Cardiac muscle cell (in vitro differentiated cells and primary cell): ENCODE measurements at places on chromosomes 3 and 15.

GRCh38 chr15:73584699-73585420, 48.3 kb downstream of the NPTN start:
- DNase-seq, result no peak

DNA sequence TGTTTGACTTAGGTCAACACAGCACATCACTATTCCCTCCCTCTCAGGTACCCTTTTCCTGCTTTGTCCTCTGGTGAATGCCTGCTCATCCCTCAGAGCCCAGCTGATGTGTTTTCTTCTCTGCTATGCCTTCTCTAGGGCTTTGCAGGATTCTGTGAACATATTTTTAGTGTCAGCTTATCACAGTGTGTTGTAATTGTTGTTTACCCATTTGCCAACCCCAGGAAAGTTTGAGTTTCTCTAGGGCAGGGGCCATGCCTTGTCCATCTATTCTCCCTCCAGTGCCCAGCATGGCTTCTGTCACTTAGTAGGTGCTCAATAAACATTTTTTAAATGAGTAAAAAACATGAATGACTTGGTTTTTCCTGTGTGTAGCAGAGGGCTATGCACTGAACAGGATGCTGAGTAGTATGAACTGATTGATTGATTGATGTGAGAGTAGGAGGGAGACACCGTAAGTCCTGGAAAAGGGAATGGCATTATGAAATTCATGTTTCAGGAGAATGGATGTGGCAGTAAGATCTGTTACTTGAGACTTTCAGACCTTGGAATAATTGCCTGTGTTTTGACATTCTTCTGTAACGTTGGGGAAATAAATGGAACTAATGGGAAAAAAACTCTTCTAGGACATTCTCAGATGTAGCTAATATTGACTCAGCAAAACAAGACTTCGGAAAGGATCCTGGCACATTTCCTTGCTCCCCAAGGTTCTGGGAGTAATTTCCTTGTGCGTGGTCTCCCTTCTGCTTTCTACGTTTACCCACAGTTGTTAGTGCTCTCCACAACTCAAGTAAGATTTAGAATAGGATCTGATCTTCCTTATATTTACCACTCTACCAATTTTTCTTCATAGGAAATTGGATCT, 267.3 kb upstream of the TBL1XR1 start:
- no peak for DNase-seq

- no peak for DNase-seq
Observed at GRCh38 chr15:73386238-73386637, 17.5 kb upstream of the HCN4 start.

- no peak for DNase-seq
Observed at GRCh38 chr15:77664428-77664827, 31.7 kb upstream of the LINGO1 start.

DNA sequence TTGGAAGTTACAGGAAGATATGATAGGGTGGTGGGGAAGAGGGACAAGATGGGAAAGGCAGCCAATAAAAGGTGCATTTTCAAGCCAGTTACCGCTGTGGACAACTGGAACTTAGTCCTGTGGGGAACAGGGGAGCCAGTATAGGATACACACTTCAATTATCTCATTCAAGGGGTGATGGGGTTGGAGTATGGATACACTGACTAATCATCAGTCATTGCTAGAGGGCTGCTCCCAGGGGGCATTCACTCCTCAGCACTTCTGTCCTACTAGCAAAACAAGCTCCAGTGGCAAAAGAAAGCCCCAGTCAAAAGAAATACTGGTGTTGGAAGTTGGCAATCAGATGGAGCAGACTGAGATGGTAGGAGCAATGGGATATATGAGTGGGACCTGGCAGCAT, 183.4 kb upstream of the GADL1 start:
- no peak for DNase-seq

DNA sequence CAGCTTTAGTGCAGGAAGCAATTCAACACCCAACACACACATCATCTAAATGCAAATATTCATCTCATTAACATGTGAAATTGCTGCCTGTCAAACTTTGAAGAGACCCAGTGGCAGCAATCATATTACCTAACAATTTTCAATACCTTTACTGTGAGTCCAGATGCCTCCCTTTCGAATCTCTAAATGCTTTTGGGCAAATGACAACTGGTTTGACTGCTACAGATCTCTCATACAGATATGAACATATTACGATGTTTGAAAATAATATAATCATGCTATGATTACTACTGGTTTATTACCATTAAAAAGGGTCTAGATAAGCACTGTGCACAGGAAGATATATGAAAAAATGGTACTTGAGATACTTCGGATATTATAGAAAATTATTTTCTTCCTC, 137.9 kb downstream of the ADAMTS9 start:
- no peak for DNase-seq

GRCh38 chr3:80994085-80994665, 767.3 kb downstream of the GBE1 start:
- DNase-seq, result no peak

DNA sequence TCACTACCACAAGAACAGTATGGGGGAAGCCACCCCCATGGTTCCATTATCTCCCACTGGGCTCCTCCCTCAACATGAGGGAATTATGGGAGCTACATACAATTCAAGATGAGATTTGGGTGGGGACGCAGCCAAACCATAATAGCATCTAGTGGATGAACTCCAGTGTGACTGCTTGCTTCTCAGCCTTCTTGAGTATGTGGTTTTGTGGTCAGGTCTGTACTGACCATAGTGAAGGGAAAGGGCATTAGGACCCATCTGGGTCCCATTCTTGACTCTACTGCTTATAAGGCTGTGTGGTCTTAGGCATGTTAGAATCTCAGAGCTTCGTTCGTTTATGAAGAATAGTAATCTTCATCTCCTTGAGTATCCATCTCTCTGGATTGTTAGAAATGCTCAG, 81.4 kb downstream of the CGNL1 start:
- no peak for DNase-seq

DNA sequence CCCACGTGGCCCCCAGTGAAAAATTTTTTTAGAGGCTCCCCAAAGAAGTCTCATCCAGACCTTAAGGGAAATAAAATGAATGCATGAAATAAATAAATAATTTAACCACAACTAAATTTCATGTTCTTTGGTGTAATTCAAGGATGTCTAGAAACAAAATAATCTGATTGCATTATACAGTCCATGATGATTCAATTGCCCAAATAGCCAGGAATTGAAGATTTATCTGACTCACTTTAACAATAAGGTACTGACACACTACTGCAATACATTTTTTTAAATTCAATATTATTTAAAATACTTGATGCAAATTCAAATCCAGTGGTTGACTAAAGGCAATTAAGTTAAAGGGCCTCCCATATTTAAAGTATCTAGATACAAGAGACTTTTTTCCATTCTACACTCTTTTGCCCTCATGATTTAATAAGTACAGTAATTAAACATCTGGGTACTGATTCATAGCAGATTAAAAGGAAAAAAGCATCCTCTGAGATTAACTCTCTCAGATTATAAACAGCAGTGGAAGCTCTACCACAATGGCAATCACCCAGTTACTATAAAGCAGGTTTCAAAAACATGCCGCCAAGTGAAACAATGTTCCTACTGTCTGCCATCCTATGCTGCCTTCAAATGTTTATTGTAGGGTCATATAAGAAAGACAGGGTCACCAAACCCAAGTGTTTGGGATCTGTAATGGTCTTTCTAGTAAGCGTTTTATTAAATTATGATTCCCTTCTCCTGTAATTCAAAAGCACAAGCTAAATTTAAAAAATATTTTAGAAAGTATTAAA, 9.9 kb downstream of the UQCC5 start:
- no peak for DNase-seq

GRCh38 chr15:76730262-76730661, 174.9 kb downstream of the SCAPER start:
- DNase-seq, result no peak

DNA sequence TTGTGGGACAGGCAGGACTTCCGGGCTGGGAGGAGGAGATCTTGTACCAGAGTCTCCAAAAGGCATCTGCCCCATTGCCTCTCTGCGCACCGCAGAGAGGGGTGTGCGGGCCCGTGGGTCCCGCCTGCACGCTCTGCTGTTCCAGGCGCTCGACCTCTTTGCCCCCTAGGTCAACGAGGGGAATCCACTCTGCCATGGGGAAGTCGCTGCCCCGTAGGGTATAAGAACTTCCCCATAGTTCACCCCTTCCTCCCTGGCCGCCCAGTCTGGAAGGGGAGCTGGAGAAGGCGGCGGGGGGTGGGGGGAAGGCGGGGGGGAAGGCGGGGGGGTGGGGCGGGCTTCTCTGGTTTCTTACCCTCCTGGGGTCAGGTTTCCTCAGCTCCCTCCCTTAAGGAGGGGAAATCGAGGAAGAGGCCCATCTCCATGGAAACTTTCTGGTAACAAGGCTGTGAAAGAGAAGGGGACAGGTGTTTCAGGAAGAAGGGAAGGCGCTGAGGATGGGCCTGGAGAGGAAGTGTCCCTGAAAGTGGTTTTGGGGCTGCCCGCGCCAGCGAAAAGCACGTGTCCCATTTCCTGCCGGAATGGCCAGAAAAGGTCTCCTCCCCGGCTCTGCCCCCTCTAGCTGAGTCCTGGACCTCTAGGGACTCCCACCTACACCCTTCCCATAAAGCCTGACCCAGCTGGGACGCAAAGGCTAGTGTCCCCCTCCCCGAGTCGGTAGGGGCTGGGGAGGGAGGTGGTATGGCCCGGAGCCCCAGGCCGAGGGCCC, 27.5 kb downstream of the NR1I2 start:
- no peak for DNase-seq

GRCh38 chr3:129822241-129822640, 71.3 kb downstream of the TMCC1 start:
- DNase-seq, result no peak

DNA sequence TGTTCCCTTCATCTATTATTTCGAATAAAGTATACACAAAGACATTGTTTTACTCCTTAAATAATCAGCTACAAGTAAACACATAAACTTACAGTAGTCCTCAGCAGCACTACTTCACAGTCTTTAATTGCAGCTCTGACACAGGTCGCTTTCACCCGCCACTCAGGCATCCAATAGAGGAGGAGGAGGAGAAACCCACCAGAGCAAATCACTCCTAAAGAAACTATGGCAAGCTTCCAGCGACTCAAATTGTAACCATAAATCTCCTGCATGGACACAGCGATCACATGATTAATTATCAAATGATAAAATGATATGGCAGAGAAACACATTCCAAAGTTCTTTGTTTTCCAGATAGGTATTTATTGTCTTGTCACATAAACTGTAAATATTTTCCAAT, 26.2 kb downstream of the ATP13A3 start:
- no peak for DNase-seq

- DNase-seq, result no peak
Observed at GRCh38 chr15:67077641-67078215, 12.3 kb downstream of the SMAD3 start.

DNA sequence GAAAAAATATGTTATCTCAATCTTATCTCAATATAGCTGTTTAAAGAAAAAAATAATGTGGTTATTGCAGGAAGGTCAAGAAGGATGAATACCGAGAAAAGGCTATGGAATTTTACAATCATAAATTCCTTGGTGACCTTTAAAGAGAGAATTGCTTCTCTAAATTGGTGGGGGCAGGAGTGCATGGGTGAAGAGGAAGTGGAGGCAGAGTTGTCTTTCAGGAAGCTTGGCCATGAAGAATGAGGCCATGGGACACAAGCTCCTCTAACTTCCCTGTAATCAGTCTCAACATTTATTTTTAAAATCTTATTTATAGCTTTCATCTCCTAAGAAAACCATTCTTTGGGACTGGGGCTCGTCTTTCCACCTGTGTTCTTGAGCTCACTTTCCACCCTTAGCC, 22.4 kb upstream of the ALDH1A2 start:
- DNase-seq, result no peak

- no peak for DNase-seq
Observed at GRCh38 chr3:133973249-133973980, 56.3 kb downstream of the SLCO2A1 start.

DNA sequence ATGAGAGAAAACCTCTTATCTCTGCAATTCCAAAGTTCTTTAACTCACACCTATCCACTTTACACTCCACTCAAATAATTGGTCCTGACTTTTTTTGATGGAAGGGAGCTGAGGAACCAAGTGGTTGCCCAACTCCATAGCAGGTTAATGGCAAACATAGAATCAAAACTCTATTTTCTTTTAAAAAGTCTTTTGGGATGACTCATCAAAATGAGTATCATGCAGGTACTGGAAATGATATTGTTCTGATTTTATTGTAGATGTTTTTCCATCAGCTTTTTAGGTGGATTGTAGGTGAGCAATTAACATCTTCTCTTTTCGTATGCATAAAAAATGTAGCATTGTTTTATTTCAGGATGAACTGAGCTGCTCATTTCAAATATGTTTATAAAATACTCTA, 239.5 kb downstream of the SATB1 start:
- DNase-seq, result no peak

- no peak for DNase-seq
Observed at GRCh38 chr3:10700821-10701220, 115.2 kb upstream of the SLC6A11 start.

GRCh38 chr15:41860049-41860828, 21.6 kb downstream of the PLA2G4B start:
- no peak for DNase-seq

DNA sequence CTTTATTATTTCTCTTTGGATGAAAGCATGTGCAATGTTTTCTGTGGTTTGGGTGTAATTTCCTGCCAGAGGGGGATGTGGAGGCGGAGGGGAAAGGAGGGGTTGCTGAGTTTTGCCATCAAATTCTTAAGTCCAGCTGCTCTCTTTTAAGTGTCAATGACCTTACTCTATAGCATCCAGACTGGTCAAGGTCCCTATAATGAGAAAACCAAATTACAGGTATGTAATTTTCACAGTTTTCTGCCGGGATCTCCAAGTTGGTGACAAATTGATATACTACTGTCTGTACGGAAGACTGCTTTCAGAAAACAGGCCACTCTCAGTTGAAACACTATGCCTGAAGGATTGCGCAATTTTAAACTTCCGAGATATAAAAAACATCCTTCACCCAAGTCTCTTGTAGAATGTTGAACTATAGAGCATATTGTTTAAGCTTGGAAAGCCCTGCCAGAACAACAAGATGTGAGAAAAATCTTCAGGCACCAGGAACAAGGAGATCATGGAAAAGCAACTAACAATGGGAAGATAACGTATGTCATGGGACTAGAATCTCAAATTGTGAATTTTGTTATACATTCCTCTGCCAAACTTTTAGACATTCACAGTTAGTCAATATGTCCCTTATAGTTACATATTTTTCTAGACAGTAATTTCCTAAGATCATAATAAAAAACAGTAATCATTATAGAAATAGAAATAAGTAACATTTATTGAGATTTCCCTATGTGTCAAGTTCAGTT, 300.7 kb upstream of the SATB1 start:
- no peak for DNase-seq

DNA sequence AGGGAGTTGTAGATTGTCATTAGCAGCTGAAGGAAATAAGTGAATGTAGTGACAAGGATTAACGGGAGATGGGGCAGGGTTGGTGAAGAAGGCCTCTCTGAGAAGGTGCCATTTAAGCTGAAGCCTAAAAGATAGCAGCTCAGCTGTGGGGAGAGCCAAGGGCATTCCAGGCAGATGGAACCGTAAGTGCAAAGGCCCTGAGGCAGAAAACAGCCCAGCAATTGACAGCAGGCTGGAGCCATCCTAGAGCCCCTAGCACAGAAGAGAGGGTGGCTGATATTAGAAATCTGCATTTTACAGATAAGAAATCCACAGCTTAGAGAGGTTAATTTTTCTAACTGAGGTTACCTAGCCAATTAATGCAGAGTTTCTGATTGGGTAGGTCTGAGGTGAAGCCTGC, 374.5 kb upstream of the PROK2 start:
- DNase-seq, result no peak

GRCh38 chr15:66042624-66043023, 173.3 kb downstream of the RAB11A start:
- no peak for DNase-seq

- DNase-seq, result no peak
Observed at GRCh38 chr15:28104326-28104725, 5.2 kb upstream of the OCA2 start.
